T-helper 1 cell (primary cell): ENCODE measurements at places on chromosomes 4 and X.

- no peak for DNase-seq
Observed at GRCh38 chr4:161936625-161937550, 226.9 kb downstream of the FSTL5 start.

DNA sequence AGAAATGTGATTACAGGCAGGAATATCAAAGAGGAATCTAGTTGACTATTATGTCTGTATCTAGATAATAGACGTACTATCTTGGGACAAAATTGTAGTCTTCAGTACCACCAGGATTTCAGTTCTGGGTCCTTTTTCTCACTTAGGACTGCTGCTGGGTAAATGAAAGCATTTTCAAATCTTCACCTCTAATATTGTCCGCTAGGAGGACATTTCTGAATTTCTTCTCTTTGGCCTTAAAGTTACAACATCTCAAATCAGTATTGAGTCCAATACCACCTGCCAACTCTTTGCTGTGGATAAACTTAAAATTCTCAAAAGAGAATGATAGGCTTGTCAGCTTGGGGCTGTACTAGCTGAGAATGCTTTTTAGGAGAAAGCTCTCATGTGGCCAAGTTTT, 6.0 kb downstream of the FGF16 start:
- DNase-seq, result no peak

DNA sequence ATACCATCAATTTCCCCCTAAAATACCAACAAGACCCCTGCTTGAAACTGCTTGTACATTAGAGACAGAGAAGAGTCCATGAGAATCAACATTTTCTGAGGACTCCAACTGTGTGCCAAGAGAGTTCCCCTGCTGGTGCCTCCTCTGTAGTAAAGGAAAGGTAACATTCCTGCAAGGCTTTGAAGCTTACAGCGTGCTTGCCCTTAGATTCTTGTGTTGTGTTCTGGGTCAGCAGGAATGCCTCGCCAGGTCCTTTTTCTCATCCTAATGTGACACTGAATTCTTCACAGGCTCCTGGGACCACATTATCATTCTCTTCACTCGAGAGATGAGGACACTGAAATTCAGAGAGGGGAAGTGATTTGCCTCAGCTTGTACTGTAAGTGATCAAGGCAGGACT, 9.7 kb upstream of the EOLA2 start:
- DNase-seq, result no peak

GRCh38 chr4:8040607-8041006, 100.9 kb upstream of the AFAP1 start:
- DNase-seq, result no peak

GRCh38 chr4:90745176-90745575, 618.0 kb downstream of the CCSER1 start:
- no peak for DNase-seq

DNA sequence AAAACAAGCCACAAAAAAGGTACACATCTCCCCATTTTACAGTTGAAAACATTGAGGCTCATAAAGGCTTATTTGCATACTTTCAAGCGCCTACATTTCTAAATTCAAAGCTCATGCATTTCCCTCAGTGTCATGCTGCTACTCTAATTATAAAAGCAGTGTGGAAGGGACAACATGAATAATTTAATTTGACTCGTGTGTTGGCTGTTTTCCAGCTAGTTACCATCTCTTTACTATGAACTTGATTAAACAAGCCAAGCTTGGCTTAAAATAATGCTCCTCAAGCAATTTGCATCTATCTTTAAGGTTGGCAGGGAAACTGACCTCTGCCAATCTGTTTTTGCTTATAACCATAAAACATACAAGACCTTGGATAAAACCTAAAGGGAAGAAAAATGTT, 252.5 kb upstream of the NEIL3 start:
- no peak for DNase-seq

- no peak for DNase-seq
Observed at GRCh38 chr4:114864060-114864459, 249.4 kb downstream of the NDST4 start.

- no peak for DNase-seq
Observed at GRCh38 chr4:3130826-3131225, 56.3 kb downstream of the HTT start.

- no peak for DNase-seq
Observed at GRCh38 chr4:83906561-83906960, 370.7 kb downstream of the GPAT3 start.

DNA sequence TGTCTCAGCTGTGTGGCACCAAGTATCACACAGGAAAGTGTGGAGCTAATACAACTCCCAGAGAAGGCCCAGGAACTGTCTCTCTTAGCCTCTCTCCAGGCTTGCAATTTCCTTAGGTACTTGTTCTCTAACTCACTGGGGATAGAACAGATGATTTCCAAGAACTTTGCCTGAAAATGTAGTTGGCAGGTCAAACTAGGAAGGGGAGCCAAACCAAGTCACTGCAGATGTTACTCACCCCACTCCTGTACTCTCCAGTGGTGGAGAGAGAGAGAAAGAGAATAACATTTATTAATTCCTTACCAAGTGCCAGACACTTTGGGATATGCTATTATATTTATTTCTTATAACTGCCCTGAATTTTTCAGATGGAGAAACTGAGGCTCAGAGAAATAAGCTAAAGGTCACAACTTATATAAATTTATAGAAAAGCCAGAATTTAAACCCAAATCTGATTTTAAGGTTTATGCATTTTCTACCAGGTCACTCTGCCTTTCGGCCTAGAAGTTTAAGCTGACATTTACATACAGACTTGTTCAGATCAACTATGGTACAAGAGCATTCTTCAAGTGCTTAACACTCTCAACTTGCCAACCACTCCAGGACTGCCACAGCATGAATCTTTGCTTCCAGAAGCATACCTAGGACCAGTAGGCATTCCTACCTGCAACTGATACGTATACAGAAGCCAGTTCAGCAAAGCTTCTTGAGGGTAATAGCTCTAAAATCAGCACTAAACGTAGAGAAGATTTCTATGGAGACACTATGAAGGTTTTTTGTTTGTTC, 248.6 kb upstream of the ETNPPL start:
- DNase-seq, result no peak
